Left ventricle myocardium inferior (tissue), 1 donor: ENCODE measurements at places on chromosomes 5 and 9. TPM values are rescaled to one million over a fixed set of nuclear protein-coding genes. Genes with fewer than 3 reads are reported as not detected.
A peak's percentile ranks its signal among the peaks of the same experiment; 100 is the strongest.

- peak; percentile 53 for DNase-seq
Measured at GRCh38 chr9:131266266-131267229, 9.8 kb downstream of the FAM78A start.

GRCh38 chr5:149219584-149219983 is 52.1 kb upstream of the AFAP1L1 start:
- DNase-seq = no peak

DNA sequence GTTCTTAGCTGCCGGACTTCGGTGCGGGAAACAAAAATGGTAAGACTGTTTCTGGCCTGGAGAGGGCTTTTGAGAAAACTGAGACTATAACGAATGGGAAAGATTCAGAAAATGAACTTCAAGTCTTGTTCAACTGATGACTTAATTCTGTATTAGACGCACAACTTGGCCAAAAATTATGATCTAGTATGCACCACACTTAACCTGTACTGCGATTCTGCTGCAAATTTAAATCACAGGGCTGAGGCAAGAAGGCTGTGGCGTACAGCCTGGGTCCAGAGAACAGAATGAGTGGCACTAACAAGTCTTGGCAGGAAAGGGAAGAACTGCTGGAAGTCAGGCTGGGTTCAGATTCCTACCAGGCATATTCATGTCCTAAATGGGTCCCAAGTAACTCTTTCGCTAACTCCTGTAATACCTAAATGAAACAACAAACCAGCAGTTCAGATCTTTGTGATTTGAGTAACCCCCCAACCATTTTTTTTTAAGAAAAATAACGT is 781 bp upstream of the COL23A1 start:
- DNase-seq = no peak

- no peak for DNase-seq
Measured at GRCh38 chr9:80282766-80283165, 711.0 kb downstream of the TLE4 start.

DNA sequence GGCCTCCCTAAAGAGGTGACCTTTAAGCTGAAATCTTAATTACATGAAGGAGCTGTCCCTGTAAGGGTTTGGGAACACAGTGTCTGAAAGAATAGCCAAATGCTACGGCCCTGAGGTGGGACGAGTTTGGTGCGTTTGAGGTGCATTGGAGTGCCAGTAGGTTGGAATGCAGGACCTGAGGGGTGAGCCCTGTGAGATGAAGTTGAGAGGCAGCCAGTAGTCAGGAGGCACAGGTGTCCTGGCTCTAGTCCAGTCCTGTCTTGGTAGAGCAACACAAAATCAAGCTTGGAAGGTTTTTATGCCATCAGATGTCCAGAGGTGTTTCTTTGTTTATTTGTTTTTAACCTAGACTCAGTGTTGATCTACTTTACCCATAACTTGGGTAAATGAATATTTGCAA is 108.5 kb downstream of the ARHGAP26 start:
- no peak for DNase-seq

DNA sequence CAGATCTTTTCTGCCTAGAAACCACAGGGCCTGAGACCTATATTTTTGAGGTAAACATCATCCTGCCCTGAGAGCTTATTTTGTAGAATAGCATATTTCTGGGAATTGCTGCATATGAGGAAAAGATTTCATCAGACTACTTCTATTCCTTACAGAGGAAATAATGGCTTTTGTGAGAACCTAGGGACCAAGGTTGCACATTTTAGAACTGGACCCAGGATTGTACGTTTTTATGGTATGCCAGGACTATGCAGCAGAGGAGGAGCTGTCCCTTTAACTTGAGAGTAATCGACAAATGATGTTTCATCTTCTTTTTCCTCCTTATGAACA is 2.2 kb upstream of the ALDH1A1 start:
- DNase-seq = no peak

GRCh38 chr5:34843497-34843896 is 4.5 kb downstream of the TTC23L start:
- DNase-seq = no peak

Gene PLAC8L1
- 0.49 TPM for total RNA-seq

Gene LPAR1
- total RNA-seq = 12.4 TPM

Gene NDUFS4
- total RNA-seq = 187 TPM

Gene RGS7BP
- 3.6 TPM for total RNA-seq

Gene PCYOX1L
- total RNA-seq = 3.2 TPM

Gene EGFLAM
- total RNA-seq = 8.9 TPM

Gene FOXD4L4
- not detected for total RNA-seq
